ENCODE measurements at places on chromosomes 1 and 21.

DNA sequence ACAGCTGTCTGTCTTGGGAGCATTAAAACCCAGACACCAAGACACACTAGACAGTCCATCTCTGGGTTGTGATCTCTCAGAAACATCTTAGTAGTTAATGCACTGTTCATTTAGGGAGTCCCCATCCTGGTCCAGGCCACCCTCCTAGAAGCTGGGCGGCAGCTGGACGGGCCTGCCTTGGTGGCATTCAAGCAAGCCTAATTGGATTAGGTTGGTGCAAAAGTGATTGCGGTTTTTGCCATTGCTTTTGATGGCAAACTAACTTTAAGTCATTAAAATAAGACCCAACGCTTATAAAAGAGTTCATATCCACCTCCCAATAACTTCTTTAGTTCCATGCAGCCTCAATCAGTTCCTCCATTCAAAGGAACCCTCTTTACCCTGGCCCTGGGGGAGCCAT, 21.7 kb downstream of the ATP5PO start:
- DNase-seq: no peak

DNA sequence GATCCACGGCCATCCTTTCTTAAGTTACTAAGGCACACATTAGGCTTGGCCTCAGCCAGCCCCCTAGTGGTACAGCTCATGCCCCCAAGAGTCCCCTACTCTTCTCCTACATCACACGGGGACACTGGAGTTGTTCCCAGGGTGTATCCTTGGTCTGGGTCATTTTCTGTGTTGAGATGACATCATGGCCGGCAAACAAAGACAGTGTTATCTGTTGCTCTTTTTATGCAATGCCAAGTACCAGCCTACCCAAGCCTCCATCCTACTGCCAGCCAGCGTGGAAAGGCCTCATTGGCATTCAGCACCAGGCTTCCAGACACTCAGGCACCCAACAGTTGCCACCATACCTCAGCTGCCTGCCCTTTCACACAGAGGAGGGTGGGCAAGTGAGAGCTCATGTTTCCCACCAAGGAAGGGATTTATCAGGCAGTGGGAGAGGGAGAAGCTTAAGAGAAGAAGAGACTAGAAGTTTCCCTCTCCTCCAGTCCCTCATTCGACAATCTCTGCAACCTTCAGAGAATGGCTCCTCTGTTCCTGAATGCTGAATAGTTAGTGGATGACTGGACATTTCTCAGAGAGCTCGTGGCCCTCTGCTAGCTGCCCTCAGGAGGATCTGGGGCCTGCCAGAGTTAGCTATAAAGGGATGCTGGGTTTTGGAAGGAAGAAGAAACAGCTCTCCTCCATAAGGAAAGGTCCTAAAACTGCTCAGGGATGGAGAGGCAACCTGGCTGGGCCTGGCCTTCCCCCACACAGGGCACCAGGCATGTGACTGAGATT, 17.7 kb downstream of the CBR1 start:
- no peak for DNase-seq

- no peak for DNase-seq
These were observed 76.8 kb downstream of the STUM start for GRCh38 chr1:226625326-226625725.

DNA sequence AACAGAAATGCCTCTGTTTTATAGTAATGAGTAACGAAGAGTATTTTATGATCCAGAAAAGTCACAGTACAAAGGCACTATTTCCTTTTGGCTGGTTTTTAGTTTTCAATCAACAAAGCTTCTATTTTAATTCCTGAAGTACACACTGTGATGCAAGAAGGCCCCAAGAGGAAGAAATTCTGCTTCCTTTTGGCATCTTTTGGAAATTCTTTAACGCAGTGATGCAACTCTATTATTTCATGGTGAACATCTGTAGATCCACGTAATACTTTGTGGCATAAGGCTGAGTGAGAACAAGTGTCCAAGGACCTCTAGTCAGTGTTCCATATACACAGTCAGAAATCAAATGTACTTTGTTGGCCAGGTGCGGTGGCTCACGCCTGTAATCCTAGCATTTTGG, 137.5 kb downstream of the TGFB2 start:
- no peak for DNase-seq

DNA sequence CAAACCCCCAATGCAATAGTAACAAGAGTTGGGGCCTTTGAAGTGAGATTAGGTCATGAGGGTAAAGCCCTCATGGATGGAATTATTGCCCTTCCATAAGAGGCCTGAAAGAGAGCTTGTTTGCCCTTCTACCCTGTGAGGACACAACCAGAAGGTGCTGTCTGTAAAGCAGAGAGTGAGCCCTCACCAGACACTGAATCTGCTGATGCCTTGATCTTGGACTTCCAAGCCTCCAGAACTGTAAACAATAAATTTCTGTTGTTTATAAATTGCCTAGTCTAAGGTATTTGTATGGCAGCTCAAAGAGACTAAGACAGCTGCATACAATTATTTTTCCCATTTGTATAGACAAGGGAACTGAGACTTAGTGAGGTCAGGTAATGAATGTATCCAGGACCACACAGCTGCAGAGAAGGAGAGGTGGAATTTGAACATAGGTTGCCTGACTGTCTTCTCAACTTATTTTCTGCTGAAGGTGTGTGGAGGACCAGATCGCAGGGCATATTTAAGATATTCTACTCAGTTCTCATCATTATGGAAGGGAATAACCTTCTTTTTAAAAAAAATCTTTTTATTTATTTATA, 18.7 kb downstream of the IL23R start:
- no peak for DNase-seq
